ENCODE measurements at places on chromosomes 13 and 19.

- no peak for DNase-seq
Observed at GRCh38 chr13:35792911-35793310, 316.4 kb upstream of the MAB21L1 start.

DNA sequence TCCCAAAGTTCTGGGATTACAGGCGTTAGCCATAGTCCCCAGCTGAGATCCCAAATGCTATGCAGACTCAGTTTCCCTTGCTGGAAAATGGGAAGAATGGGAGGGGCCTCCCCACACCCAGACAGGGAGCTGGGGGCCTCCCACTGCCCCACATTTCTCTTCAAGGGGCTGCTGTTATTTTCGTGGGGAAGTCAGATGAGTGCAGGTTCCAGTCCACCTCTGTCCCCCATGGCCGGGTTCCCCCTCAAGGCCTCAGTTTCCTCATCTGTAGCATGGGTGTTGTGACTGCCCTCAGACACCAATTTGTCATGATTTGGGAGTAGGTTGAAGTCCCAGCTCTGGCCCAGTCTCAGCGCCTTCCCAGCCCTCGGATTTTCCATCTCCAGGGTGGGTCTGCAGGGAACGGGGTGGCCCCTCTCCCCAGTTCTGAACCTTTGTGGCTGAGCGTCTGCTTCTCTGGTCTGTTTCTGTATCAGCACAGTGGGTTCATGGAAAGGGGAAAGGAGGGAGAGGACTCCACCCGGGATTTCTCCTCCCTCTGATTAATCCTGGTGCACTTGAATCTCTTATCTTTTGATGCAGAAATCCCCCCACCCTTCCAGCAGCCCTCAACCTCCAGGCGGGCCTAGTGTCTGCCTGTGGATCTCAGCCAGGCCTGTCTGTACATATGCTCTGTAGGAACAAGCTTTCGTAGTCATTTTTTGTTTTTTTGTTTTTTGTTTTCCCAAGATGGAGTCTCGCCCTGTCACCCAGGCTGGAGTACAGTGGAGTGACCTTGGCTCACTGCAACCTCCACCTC, 12.2 kb downstream of the NFIC start:
- no peak for DNase-seq

DNA sequence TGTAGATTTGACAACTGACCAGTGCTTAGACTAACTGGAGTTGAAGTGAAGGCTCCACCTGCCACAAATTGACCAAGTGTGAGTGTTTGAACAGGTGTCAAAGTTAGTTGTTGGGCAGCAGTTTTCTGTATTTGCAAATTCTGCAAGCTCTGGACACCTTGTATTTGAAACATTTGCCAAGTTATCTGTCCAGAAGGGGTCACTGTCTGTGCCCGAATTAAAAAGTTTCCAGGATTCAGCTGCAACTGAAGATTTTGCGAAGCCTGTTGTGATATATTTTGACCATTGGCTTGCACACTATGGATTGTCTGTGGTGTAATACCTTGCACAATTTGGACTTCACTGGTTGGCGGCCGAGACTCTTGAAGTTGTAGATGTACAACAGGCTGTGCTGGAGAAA, 1690.7 kb downstream of the SLITRK5 start:
- DNase-seq, result no peak

- no peak for DNase-seq
Observed at GRCh38 chr19:48695743-48696352, at the start of gene FUT2. Gene FUT2 (plus strand): TSS chr19:48695971. CDS start chr19:48702957, 6,986 bp downstream.

DNA sequence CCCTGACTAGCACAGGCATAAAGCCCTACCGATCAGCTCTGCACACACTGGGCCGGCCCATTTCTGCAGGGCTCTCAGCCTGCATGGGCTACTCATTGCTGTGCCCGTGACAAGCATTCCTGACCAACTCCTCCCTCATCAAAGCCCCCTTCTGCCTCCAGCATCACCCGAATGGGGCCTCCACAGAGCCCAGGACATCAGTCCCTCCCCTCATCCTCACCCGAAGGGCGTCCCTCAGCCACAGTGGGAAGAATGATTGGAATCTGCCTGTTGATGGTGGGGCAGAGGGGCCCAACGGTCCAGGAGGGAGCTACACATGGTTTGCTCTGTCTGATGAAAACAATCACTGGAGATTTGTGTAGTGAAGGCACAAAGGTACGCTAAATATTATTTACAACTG, 43.8 kb downstream of the SERP2 start:
- no peak for DNase-seq

- DNase-seq, result no peak
Observed at GRCh38 chr13:67914535-67914934, 684.4 kb upstream of the PCDH9 start.

DNA sequence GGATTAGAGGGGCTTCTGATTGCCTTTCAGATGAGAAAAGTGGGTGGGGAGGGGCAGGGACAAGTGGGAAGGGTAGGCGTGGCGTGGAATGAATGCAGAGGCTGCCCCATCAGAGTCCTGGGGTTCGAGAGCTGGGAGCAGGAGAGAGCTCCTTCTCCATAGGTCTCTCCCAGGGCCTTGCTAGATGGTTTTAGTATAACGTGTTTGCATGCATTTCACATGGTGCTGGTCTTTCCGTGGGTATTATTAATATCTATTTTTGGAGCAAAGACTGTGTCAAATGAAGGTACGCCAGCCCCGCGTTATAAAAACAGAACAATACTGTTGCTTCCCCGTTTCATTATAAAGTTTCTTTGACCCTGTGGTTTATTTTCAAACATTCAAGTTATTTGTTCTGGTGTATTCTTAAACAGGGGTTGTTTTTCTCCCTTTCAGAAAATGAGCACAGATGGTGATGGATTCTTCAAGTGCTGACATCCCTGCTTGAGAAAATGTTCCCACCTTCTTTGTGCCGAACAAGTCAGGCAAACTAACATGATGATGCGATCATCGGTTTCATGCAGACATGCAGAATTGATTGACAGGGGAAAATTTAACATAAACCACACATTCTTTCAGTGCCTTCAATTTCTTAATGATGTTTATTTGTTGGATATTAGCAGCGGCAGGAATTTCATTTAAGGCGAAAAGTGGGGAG, 62.1 kb upstream of the ZNF536 start:
- DNase-seq, result peak; percentile 73

DNA sequence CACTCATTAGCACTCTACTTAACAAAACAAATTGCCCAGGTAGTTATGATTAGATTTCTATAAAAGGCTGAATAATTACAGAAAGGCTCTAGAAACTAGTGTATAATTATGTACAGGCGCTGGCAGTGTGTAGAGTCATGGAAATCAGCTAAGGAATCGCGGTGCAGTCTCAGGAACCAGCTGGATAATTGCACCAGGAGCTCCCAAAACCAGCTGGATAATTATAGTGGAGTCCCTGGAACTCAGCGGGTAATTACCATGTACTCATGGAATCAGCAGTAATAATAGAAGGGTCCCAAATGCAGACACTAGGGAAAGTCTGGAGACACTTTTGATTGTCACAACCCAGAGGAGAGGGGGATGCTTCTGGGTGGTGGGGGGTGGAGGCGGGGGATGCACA, 23.2 kb upstream of the TTYH1 start:
- no peak for DNase-seq

DNA sequence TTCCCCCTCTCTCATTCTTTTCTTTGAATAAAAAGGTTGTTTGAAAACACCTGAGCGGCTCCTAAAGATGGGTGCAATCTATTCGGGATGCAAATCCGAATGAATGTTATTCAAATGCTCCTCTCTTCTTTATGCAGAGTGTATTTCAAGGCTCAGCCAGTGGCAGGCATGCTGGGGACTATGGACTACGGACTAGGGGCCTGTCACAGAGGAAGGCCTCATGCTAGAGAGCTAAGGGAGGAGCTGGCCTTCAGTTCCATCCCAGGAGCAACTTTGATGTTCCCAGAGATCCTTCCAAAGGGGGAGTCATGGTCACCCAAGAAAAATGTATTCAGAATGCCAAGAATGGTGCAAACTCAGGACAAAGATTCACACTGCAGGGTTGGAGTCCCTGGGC, 9.3 kb downstream of the ALOX5AP start:
- no peak for DNase-seq
